Glomerular endothelial cell (primary cell): ENCODE measurements at places on chromosomes 11 and 22. TPM values are rescaled to one million over a fixed set of nuclear protein-coding genes. Genes with fewer than 3 reads are reported as not detected.

Gene PANX3
- not detected in 2 replicates for total RNA-seq

Gene APOL6
- 9.6 and 10.7 TPM in 2 replicates for total RNA-seq

Gene SLN
- 2.1 TPM in 1 of 2 replicates, not detected in the other for total RNA-seq

Gene C11orf42
- total RNA-seq, result not detected in 2 replicates

GRCh38 chr11:1073261-1073724, 1.4 kb upstream of the MUC2 start:
- DNase-seq, result no peak

GRCh38 chr22:42207918-42208317, 62.5 kb downstream of the TCF20 start:
- no peak for DNase-seq

DNA sequence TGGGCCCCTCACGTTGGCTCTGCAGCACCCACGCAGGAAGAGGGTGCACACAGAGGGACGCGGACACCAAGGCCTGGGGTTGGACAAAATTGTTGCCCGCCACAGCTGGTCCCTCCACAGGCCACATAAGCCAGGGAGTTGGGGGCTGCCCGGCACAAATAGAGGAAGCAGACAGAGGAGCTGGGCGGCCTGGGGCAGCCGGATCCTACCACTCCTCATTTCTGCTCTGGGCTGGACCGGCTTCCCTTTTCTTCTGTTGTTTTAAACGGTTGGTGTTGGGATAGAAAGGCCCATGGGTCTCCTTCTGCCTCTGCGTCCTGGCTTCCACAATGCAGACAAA, 36.4 kb upstream of the LINC01488 start:
- DNase-seq, result no peak

DNA sequence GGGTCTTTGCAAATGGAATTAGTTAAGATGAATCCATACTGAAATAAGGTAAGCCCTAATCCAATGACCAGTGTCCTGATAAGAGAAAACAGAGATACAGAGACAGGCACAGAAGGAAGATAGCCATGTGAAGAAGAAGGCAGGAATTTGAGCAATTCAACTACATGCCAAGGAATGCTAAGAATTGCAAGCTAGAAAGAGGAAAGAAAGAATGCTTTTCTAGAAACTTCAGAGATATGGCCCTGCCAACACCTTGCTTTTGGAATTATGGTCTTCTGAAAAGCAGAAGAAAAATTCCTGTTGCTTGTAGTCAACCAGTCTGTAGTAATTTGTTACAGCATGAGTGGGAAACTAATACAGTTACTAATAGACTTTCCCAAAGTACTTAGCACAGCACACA, 111.3 kb downstream of the SLC17A6 start:
- DNase-seq, result no peak

DNA sequence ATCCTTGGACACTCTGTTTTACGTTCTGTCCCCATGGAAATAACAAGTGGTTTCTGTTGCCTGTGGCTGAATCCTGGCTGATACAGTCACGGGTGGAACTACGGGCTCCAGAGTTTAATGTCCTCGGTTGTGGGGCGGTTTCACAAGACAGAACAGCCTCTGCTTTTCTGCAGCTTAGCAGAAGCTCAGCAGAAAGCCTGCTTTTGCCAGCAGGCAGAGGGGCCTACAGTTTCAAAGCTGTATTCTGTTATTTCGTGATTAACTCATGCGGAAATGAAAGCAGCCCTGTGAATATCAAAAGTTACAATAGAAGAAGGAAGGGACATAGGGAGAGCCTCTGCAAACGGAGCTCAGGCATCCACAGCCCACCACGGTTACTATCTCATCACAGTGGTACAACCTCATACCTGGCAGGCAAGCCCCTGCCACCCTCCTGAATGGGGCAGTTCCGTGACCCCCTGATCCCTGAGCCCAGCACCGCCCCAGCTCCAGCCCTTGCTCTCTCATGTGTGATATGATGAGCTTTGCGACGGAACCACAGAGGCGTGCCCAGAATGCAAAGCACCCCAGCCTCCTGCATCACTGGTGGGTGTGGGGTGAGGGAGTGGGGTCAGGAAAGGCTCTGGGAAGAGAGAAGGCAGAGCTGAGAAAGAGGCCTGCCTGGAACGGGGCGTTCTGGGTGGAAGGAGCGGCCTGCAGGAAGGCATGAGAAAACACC, 360.6 kb downstream of the BRD1 start:
- no peak for DNase-seq

DNA sequence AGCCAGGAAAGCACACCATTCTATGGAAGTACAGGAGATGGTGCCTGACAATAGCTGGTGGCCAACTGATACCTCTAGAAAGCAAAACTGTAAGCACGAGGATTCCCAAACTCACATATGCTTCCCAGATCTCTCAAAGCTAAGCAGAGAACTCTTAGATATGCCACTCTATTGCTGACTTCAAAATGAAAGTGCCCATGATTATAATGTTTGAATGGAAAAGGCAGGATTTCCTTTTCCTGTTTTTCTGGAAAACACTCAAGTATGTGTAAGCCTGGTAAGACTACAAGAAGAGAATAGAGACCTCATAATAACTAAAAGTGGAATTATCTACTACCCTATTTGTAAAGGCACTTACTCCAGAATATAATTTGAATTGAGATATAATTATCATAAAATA, 2.6 kb upstream of the CARD18 start:
- DNase-seq, result no peak

- no peak for DNase-seq
Measured at GRCh38 chr11:124725719-124726105, 14.0 kb upstream of the NRGN start.

DNA sequence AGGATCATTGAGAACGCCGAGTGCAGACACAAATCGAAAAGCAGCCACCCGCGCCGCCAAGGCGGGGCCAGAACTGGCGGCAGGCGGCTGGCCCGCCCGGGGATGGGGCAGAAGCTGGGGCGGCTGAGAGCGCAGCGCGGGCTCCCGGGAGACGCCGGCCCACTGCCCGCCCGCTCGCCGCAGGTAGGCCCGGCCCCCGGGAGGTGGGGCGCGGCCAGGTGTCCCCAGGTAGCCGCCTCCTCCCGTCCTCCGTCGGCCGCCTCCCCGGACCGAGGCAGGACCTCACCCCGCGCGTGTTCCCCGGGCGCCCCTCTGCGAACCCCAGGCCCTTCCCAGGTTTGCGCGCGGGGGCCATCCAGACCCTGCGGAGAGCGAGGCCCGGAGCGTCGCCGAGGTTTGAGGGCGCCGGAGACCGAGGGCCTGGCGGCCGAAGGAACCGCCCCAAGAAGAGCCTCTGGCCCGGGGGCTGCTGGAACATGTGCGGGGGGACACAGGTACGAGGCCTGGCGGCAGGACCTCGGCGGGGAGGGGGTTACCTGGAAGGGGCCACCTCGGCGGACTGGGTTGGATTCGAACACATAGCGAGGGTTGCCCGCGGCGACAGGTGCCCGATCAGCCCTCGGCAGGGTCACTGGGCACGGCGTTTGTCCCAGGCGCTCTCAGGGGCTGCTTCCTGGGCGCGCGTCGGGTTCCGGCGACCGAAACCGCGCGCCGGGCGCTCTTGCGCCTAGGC, at the start of gene PRRG4:
TSS of gene PRRG4 (plus strand) at position 248 of the 733 bp plus-strand sequence. CDS start 603 bp downstream, outside the sequence.
- no peak for DNase-seq

GRCh38 chr22:47013861-47014635, 251.6 kb downstream of the TBC1D22A start:
- DNase-seq, result no peak

- no peak for DNase-seq
Measured at GRCh38 chr11:934527-934926, 8.9 kb downstream of the AP2A2 start.

GRCh38 chr22:25347752-25348102, 128.3 kb downstream of the CRYBB2 start:
- DNase-seq, result no peak

GRCh38 chr22:26689513-26690301, 32.3 kb downstream of the MIAT start:
- DNase-seq, result no peak

DNA sequence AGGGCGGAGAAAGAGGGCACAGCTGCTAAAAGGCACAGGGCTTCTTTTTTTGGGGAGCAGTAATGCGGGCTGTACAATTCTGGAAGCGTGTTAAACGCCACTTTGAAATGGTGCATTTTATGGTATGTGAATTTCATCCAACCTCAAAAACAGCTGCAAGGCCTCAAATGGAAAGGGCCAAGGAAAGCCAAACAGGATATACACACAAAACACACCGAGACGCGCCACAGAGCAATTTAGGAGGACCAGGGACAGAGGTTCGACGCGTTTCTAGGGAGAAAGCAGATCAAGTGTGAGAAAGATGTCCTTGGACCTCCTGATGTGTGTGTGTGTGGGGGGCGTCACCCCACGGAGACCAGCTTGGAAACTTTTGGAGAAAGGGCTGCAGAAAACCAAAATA, 31.1 kb downstream of the TSPAN4 start:
- no peak for DNase-seq

DNA sequence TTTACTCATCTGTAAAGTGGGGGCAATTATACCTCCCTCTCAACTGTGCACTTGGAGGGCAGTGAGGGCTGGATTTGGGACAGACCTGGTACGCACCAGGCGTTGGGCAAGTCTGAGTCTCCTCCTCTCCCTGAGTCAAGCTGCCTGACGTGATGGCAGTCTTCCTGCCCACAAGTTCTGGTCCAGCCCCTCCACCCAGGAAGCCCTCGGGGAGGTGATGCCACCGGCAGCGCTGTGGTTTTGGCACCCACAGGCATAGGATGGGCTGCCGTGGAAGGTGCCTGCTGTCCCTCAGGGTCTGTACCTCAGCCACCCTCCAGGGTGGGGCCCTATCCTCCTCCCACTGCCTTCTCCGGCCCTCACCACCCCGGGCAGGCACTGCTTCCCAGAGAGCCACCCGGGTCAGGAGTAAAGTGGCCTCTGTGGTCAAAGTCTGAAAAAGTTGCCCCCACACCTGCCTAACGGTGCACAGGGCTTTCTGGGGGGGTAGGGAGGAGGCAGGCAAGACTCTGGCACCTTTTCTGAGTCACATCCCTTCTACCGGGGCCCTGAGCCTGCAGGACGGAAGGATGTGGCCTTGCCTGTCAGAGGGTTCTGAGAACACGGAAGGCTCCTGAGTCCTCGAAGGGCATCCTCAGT, 6.5 kb upstream of the APOBEC3H start:
- no peak for DNase-seq

DNA sequence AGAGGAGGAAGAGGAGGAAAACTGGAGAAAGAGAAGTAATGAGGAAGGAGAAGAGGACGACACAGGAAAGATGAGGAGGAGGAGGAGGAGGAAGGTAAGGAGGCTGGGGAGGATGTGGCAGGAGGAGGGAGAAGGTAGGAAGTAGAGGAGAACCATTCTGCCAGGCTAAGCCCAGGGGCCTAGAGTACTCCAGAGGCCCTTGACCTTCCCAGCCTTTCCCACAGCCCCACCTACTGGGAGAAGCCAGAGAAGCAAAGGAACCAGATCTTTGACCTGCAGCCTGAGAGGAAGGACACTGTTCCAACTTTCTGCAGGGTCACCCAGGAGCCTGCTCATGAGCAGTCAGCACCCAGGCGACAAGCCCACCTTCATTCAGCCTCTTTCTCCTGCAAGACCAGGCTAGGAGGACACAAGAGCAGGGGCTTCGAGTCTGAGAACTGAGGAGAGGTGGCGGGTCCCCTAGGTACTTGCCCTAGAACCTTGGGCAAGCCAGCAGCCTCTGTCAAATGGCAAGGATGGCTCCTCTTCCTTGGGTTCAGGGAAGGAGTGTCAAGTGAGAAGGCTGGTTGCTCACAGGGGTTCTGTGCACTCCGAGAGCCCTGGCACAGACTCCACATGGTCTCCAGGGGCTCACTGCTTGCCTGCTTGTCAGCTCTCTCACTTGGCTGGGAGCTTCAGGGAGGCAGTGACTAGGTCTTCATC, 27.9 kb upstream of the OAF start:
- no peak for DNase-seq

DNA sequence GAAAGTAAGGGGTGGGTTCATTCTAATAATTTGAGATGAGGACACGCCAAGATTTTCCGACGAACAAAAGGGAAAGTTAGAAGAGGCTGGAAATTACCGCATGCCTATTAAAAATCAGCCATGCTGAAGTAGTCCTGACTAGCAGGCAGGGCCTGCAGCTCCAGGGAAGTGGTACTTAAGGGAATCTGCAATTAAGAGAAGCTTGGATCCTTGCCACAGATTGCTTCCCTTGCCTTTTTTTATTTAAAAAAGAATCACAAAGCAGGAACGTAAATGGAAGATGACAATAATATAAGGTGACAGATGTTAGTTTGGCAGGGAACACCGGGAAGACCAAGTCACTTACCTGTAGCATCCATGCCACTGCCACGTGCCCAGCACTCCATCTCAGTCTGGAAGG, 359.3 kb downstream of the CADM1 start:
- no peak for DNase-seq

- no peak for DNase-seq
Measured at GRCh38 chr11:1346669-1347390, 37.4 kb upstream of the TOLLIP start.
